ENCODE measurements at places on chromosomes 3 and 15. TPM values are rescaled to one million over a fixed set of nuclear protein-coding genes. Genes with fewer than 3 reads are reported as not detected.

DNA sequence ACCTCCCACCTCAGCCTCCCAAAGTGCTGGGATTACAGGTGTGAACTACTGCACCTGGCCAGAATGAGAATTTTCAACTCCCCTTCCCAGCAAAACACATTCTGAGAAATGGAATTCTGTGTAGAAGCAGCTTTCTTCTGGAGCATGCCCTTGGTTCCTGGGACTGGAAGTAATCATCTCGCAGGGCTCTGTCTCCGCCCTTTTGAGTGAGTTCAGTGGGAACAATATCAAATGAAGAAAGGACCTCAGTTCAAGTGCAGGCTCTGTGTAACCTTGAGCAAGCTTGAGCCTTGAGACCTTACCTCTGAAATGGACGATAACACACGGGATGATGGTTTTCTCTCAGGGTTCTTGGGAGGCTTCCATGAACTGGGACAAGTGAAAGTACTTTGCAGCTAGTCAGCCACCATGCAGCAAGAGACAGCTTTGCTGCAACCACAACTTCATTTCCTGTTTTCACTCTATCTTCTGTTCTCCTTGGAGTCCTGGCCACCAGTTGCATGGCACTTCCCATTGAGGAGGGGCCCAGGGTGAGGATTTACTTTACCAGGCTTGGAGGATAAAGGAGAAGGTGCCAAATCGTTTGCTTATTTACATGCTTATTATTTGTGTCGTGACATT lies 35.7 kb upstream of the IGF1R start:
- DNase-seq, result peak; percentile 34

DNA sequence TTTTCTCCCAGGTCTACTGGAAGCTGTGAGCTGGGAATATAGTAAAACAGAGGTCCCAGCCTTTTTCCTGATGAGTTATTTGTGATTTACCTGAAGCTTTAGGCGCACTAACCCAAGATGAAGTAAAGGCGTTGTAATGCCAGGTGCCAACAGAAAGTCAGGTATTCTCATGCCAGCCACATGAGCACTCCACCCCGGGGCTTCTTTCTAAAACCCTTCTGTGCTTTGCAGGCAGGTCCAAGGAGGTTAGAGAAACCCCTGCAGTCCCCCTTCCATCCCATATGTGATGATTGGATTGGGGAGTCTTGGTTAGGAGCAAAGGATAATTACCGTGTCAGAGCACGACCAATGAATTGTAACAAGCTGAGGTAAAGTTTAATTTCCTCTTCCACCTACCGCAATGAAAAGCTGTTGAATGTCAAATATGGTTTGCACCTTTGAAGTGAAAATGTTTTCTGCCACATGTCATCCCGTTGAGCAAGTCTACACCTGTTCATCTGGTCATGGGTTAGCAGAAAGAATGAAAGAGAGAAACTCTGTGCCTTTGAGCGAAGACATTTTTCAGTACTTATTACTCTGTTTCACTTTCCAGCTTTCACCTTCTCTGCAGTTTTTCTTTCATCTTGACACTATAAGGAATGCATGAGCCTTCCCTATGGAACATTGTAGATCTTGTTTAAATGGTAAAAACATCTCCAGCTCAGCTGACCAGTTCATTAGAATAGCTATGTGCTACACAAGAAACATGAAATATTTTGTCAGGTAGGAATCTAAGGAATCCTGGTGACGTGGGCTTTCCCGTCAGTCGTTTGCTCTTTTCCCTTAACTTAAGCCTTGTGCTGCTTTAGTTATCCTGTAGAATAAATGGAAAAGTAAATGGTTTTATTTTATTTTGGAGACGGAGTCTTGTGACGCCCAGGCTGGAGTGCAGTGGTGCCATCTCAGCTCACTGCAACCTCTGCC lies 204.6 kb upstream of the IL12A start:
- no peak for DNase-seq

DNA sequence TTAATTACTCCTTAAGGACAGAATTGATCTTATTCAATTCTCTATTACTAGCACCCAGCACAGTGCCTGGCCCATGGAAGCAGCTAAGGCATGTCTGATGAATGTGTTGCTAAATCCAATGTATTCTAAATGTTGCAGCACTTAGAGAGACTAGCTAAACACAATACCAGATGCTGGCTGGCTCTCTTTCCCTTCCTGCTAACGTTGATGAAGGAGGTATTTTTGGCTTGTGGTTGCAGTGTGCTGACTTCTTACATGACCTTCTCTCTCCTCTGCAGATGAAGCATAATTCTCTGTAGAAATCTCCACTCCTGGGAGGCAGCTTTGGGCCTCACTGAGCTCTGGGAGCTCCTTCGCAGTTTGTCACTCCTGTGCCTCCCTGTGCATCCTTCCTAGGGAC lies 183.6 kb downstream of the PEX5L start:
- DNase-seq, result no peak

GRCh38 chr15:42577514-42578031 lies 2.2 kb downstream of the STARD9 start:
- no peak for DNase-seq

DNA sequence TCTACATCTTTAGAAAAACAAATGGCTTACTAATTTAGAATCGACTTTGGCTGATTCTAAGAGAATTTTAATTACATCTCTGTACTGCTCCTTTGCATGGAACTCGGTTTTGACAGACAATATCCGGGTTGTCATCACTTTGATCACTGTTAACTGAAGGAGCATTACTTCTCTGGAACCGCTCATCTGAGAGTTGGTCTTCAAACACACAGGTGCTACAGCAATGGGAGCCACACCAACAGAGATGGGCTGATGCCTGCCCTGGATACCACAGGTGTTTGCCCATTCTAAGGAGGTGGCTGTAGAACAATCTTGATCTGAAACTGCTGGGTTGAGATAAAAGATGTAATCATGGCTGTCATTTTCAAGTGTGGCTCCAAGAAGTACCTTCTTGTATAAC lies 21.6 kb downstream of the LINS1 start:
- no peak for DNase-seq

GRCh38 chr15:76380249-76380648 lies 43.7 kb downstream of the ISL2 start:
- DNase-seq, result no peak

- DNase-seq, result no peak
These were observed 7.8 kb upstream of the WNT7A start for GRCh38 chr3:13887495-13888300.

DNA sequence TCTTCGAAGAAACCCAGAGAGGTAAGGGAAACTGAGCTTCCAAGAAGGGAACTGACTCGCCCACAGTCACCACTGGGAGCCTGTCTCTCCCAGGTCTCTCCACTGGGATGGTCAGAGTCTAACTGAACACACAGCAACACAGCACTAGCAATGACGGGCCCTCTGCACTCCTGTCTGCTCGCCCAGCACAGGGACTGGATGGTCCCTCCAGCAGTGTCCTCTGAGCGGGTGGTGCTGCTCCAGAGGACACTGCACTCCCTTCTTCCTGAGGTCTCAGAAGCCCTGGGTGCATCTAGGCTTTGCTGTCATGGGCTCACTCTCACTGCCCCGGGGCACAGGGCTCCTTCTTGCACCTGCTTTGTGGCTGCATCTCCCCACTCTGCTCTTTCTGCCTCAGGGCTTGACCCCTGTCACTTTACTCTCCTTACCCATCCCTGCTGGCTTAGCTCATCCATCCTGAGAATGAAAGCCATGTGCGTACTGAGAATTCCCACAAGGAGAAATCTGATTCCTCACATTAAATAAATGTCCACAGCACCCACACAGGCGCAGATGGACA lies 356.6 kb downstream of the GABRG3 start:
- DNase-seq, result no peak

DNA sequence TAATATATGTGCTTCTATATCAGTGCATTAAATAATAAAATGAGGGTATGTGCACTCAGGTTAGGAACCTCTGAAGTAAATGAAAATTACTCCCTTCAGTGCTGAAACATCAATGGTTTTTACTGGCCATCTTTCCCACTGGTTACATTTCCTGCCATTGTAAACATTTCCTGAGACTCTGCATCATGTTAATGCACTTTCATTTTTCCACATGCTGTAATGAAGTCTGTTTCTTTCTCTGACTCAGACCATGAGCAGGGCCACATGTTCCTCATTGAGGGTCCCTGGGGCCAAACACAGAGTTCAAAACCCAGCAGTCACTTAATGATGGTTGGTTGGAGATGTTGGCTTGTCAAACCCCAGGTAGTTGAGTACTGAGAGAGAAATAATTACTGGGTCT lies 15.3 kb downstream of the FAM3D start:
- no peak for DNase-seq

GRCh38 chr3:46456118-46456517 lies 8.6 kb downstream of the LTF start:
- no peak for DNase-seq

GRCh38 chr3:80889535-80889934 lies 871.9 kb downstream of the GBE1 start:
- no peak for DNase-seq

DNA sequence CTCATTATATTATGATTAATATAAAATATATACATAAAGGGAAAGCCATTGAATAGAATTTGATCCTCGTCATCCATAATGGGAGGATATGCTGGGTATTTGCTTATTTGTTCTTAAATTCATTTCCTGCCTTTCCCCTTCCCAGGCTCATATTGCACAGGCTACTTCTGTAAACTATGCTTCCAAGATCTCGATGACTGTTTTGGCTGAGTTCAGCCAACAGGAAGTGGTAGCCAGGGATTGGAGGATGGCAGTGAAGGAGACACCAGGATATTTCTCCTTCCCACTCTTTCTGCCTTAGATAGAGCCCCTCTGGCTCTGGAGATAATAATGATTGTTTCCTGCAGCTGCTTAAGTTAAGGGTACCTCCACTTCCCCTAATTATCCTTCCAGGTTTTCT lies 44.3 kb upstream of the DYNC1LI1 start:
- DNase-seq, result no peak

GRCh38 chr3:161821591-161821990 lies 325.0 kb downstream of the OTOL1 start:
- DNase-seq, result no peak

DNA sequence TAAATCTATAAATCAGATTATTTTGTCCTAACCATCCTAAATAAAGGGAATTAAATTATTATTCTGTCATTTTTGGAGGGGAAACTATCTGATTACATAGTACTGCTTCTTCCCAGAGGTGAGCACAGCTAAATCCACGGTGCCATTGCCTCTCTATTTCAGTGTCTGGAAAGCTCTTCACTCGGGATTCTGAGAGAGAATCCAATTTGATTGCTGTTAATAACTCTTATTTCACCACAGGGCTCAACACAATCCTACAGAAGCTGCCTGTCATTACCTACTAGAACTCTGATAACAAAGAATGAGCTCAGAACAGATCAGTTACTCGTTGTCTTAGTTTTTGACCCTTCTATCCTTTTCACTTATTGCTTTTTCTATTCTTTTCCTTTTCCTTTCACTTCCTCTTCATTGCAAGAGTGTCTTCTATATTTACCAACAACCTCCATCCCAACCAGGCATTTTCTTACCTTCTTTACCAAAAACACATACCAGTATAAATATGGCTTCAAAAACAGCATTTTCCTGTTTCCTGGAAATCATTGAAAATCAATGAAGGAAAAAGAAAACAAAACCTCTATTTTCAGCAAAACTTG lies 30.4 kb downstream of the OXNAD1 start:
- no peak for DNase-seq

DNA sequence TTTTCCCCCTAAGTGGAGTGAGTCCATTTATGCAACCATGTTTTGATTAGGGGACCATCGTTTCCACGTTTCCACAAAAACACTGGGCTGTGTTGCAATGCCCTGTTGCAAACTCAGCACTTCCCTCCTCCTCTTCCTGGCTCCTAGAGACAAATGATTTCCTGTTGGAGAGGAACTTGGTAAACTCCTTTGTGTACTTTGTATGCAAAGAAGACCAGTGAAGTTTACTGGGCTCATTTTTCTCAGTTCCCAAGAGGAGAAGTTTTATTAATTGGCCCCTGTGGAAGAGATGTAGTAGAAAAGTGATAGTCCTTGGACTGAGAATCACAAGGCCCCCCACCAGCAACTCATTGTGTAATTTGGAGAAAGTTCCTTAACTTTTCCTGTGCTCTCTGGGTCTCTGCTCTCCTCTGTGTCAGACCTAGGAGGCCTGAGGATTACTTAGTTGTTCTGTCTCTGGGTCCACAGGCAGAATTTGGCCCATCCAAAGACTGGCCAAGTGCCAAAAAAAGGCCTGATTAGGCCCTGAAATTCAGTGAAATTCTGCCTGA lies 95.0 kb downstream of the ATG7 start:
- no peak for DNase-seq

- DNase-seq, result no peak
These were observed 40.1 kb upstream of the AKAP13 start for GRCh38 chr15:85340321-85340665.

DNA sequence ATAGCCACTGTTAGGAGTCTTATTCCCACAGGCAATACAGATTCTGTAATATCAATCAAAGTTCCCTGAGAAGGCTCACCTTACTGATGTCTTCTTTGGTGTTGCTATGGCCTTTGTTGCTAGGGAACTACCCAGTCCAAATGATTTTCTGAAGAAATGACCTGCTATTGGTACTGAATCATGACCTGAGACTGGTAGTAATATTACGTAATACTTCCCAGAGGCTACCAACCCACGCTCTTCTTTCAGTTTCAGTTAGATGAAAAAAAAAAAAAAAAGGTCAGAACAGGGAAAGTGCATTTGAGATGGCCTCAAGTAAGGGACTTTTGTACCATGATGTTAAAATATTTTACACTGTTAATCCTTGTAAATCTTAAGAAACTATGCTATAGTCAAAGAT lies 1092.5 kb upstream of the EPHA6 start:
- DNase-seq, result no peak

- no peak for DNase-seq
These were observed 74.8 kb upstream of the NAALADL2 start for GRCh38 chr3:174784206-174784934.

GRCh38 chr15:25838191-25838870 lies 24.8 kb downstream of the ATP10A start:
- no peak for DNase-seq

- DNase-seq, result no peak
These were observed 13.4 kb downstream of the ASB7 start for GRCh38 chr15:100615801-100616200.

- no peak for DNase-seq
These were observed 61.4 kb upstream of the ST8SIA2 start for GRCh38 chr15:92332125-92332899.

GRCh38 chr15:74144153-74144775 lies 13.9 kb downstream of the ISLR2 start:
- no peak for DNase-seq

- DNase-seq, result no peak
These were observed 141.8 kb downstream of the IL20RB start for GRCh38 chr3:137099364-137100219.

The PLA2G4D gene
- polyA plus RNA-seq, result not detected

The TTLL13 gene
- not detected for polyA plus RNA-seq

The ANKRD34C gene
- polyA plus RNA-seq, result not detected

The DZIP1L gene
- not detected for polyA plus RNA-seq

The OR5K2 gene
- not detected for polyA plus RNA-seq

The CCR4 gene
- polyA plus RNA-seq, result 0.40 TPM

The TCAIM gene
- polyA plus RNA-seq, result 11.3 TPM

The GOLGA8M gene
- polyA plus RNA-seq, result not detected

The FRG2C gene
- polyA plus RNA-seq, result not detected

The OR5H6 gene
- polyA plus RNA-seq, result not detected

The TPRG1 gene
- polyA plus RNA-seq, result 0.45 TPM

The A4GNT gene
- not detected for polyA plus RNA-seq

The IL17RE gene
- not detected for polyA plus RNA-seq

The MOBP gene
- polyA plus RNA-seq, result not detected

The GATA2 gene
- polyA plus RNA-seq, result not detected

The C3orf85 gene
- not detected for polyA plus RNA-seq
